Central memory CD8-positive, alpha-beta T cell (primary cell): ENCODE measurements at places on chromosomes 16 and 17.
A peak's percentile ranks its signal among the peaks of the same experiment; 100 is the strongest.

DNA sequence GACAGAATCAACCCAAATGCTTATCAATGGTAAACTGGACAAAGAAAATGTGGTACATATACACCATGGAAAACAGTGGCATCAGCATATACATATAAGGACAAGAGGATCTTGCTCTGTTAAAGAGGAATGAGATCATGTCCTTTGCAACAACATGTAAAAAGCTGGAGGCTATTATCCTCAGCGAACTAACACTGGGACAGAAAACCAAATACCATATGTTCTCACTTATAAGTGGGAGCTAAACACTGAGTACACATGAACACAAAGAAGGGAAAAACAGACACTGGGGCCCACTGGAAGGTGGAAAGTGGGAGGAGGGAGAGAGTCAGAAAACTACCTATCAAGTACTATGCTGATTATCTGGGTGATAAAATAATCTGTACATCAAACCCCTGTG, 447.3 kb upstream of the MAF start:
- no peak for DNase-seq

- no peak for DNase-seq
These were observed 3.8 kb upstream of the KAT7 start for GRCh38 chr17:49784636-49785035.

DNA sequence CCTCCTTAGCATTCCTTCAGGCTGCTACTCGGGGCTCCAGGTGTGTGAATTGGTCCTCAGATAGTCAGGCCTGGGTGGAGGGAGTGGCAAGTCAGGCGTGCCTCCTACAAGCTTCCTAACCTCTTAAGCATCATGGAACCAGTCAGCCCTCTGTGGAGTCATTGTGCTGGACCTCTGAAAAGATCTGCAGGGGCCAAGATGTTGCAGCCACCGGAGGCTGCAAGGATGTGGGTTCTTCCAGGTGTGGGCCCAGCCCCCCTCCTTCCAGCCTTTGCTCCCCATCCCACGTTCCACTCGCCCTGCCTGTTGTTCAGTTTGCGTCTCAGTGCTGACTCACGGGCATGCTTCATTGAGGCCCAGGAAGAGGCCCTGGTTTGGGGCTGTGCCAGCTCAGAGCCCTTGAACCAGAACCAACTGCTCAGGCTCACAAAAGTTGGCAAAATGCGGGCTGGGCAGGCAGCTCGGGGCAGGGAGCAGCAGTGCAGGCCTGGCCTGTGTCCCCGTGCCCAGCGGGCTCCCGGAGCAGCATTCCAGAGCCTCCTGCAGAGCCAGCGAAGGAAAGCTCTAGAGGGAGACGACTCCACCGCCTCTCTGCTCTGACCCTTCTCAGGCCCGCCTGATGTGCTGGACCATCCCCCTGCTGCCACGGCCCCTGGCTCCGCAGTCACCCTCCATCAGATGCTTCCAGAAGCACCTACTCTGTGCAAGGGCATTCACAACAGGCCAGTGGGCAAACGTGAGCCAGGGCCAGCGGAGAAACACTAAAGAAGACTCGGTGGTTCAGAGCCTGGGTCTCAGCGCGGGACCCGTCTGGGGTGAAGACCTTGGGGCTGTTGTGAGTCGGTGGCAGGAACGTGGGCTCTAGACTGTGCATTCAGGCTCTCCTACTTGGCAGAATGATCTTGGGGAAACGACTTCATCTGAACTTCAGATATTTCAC, 7.5 kb downstream of the LDHD start:
- peak; percentile 34 for DNase-seq

GRCh38 chr17:77893144-77894044, 65.1 kb upstream of the TNRC6C start:
- DNase-seq = no peak

GRCh38 chr17:82487910-82488309, 29.4 kb downstream of the NARF start:
- DNase-seq = no peak

GRCh38 chr16:75271441-75272096, 20.1 kb upstream of the BCAR1 start:
- no peak for DNase-seq

DNA sequence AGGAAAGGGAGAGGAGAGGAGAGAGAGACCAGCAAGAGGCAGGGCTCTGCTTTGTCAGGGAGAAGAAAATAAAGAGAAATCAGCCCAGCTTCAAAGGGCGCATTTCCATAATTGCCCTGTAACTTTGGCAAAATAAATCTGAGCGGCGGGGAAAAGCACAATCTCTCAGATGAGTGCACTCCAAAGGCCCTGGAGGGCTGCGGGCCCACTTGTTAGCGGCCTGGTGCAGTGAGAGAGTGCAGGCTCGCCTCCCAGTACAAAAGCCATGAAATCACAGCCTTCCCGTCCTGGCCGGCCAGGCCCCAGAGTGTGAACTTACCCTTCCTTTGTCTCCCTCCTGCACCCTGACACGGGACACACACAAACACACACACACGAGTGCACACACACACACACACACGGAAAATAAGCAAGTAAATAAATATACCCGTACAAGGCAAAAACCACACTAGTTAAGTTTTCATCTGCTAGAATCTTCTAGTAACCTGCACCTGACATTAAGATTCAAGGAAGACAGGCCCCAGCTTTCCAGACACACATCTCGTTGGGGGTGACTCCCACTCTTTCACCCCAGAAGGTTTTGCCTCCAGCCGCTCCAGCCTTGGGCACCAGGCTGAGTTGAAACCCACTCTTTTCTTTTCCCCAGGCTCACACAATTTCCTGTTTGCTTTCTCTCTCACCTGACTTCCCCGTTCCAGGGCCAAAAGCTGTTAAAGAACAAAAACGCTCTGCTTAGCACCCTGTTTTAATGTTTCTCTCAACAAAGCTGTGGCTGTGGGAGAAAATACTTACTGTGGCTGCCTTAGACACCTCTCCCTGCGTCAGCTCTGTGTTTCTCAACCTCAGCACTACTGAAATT, 8.5 kb downstream of the IRX3 start:
- no peak for DNase-seq

GRCh38 chr17:50062293-50063243, 6.7 kb downstream of the ITGA3 start:
- DNase-seq = no peak

- no peak for DNase-seq
These were observed 424.4 kb downstream of the PMP22 start for GRCh38 chr17:14840616-14841231.

- DNase-seq = no peak
These were observed 77.0 kb downstream of the HS3ST2 start for GRCh38 chr16:22890976-22891375.

DNA sequence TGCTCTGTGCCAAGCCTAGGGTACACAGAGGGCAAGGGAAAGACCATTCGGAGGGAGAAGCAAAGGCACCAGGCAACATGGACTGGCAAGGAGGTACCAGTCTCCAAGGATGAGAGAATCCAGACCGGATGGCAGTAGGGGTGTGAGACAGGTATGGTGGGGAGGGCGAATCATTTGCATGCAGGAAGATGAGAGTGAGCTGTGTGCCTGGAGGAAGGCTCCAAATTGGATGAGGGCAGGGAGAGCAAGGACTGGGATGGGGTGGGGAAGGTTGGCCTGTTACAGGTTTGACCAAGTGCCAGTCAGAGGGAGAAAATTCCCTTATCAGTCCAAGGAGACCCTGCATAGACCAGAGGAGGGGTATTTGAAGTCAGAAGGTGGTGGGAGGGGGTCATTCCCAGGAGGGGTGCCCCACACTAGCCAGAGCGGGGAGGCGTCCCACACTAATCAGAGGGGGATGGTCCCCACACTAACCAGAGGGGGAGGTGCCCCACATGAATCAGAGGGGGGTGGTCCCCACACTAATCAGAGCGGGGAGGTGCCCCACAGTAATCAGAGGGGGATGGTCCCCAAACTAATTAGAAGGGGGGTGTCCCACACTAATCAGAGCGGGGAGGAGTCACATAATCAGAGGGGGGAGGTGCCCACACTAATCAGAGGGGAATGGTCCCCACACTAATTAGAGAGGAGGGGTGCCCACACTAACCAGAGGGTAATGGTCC, 737 bp downstream of the CANT1 start:
- no peak for DNase-seq

DNA sequence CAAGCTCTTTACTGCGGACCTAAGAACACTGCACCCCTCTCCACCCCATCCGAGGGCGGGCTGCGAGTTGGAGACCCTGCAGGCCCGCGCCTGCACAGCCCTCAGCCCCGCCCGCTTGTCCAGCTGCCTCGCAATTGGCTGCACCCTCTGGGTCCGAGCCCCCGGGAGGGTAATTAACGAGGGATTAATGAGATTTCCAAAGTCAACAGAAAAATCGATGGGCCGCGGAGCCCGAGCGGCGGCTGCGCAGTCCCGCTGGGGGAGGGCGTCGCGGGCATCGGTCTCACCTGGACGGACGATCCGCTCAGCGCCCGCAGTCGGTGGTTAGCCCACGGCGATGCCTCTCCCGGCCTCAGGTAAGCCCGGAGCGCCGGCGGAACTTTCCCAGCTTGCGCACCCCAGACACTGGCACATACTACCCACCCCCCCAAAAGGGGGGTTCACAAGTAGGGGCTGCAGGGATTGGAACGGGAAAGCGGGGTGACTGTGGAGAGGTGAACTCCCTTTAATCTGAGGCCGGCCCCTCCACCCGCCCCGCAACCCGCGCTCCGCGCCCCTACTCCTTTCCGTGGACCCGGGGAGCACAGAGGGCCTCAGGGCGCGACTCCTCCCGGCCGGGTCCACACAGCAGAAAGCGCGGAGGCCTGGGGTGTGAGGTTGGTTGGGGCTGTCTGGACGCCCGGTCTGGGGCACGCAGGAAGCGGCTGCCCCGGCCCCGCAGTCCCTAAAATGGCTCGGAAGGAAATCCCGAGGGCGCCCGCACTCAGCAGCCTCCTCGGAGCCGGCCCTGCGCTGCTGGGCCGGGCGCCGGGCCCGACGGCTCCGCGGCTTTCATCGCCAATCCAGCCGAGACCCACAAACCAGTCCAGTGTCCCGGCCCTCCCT, at the start of gene OTOP3:
Gene OTOP3, plus strand, starts transcription at position 314 of the 885 bp plus-strand sequence. Its CDS starts 24 bp downstream, at position 338.
- no peak for DNase-seq

DNA sequence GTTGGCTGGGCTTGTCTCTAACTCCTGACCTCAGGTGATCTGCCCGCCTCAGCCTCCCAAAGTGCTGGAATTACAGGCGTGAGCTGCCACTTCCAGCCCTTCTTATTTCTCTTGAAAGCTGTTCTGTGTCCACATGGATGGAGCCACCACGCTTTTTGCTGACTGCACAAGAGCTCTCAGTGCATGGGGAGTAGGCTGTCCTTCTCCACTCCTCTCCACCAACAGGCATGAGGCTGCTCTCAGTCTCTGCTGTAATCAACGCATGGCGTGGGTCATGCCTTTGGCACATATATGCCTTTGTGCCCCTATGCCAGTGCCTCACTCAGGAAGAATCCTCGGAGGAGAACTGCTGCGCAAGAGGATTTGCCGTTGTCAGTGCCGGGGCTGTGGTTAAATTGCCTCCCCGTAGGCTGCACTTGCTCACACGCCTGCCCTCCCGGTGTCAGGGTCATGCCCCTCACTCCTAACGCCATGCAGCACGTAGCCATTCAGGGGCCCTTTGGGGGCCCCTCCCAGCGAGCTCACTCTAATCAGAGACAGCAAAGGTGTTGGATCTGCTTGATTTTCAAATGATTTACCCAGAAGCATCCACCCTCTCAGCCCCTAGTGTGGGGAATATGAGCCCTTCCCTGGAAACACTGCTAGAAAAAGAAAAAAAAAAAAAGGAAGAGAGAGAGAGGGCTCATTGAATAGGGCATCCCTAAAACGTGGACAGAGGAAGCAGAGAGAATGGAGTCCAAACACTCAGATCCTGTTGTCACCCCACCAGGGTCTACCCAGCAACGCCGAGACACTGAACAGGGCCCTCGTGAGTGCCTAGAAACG, 47.5 kb upstream of the ZCCHC14 start:
- no peak for DNase-seq

GRCh38 chr16:74868501-74868900, 93.9 kb upstream of the FA2H start:
- DNase-seq = no peak
